ENCODE measurements at places on chromosomes 7 and 10.

GRCh38 chr7:92025260-92025659 lies 84.6 kb downstream of the AKAP9 start:
- DNase-seq: no peak

DNA sequence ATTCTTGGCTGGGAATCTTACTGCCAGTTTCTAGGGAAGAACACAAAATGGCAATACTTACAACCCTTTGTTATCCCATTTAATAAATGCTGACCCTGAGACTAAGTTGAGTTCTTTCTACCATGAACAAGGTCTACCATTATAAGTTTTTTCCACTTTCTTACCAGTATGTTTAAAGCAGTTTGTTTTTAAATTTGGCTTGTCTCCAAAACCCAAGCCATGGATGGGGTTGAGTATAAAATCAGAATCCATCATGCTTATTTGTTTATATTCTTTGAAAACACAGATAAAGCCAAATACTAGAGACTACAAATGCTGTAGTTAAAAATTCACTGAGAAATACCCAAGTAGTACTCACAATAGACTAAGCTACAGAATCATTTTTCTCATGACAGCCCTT lies 41.1 kb upstream of the HNRNPH3 start:
- no peak for DNase-seq

DNA sequence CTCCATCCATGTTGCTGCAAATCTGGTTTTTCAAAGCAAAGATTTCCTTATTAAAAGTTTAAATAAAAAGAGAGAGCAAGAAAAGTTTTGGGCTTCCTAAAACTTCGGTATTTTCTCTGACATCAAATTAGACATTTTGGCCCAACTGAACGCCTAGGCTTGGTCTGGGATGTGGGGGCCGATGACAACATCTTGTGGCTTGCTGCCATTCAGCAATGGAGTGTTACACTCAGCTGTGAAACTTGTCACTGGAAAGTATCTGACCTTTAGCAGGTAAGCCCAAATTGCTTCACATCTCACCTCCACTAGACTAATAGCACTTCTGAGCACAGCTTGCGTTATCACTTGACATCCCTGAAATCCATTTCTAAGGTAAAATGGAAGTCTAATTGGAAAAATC lies 320.6 kb downstream of the GATA3 start:
- DNase-seq: no peak

GRCh38 chr7:131110297-131111080 lies 217.2 kb upstream of the MKLN1 start:
- peak; percentile 3 for DNase-seq

- DNase-seq: peak; percentile 89
Measured at GRCh38 chr10:44902941-44903545, 8.1 kb upstream of the TMEM72 start.

- DNase-seq: peak; percentile 40
Measured at GRCh38 chr10:74824184-74824899, 2.1 kb upstream of the KAT6B start.

DNA sequence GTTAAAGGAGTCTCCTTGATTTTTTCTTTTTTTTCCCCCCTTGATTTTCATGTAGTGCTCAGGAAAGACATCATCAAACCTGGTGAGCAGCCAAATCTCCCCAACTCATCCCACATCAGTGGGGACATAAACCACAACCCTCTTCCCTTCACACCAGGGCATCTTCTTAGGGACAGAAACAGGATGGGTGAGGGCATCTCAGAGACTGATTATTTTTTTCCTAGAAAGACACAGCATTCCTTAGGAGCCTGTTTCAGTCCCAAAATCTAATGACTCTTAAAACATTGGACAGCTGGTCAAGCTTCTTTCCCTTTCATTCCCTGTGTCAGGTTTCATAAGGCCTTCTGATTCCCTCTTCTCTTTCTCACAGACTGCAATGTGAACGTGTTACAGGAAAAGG lies 31.5 kb upstream of the GSAP start:
- DNase-seq: no peak

DNA sequence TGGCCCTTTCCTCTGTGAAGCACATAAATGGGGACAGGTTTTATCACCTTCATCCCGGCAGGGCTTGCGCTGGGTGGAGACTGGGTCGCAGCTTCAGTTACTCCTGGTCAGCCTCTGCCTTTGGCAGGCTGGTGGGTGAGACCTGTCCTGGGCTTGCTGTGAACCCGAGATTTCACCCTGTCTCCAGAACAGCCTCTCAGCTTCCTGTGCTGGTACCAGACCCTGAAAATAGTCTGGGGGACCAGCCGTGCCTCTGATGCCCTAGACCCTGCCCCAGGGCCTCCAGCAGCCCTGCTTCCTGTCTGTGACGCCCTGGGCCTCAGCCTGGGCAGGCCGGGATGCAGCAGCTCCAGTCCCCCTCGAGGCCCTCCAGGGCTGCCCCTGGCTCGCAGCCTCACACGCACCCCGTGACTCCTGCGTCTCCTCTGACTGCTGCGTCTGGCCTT lies 13.2 kb upstream of the PWWP2B start:
- DNase-seq: no peak

DNA sequence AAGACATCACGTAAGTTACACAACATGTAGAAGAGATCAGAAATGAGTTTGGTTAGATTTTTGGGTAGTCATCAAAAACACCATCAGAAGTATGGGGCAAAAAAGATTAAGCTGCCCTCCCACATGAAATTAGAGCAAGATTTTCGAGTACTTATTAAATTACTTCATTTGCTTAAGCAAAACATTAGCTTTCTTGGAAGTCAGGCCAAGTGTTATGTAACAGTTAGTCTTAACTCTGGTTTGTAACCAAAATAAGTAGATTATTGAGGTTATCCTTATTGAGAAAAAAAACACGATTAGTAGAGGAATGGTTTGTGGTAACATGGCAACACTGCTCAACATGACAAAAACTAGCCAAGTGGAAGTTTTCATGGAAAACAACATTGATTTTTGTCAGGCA lies 37.9 kb downstream of the HBP1 start:
- no peak for DNase-seq

DNA sequence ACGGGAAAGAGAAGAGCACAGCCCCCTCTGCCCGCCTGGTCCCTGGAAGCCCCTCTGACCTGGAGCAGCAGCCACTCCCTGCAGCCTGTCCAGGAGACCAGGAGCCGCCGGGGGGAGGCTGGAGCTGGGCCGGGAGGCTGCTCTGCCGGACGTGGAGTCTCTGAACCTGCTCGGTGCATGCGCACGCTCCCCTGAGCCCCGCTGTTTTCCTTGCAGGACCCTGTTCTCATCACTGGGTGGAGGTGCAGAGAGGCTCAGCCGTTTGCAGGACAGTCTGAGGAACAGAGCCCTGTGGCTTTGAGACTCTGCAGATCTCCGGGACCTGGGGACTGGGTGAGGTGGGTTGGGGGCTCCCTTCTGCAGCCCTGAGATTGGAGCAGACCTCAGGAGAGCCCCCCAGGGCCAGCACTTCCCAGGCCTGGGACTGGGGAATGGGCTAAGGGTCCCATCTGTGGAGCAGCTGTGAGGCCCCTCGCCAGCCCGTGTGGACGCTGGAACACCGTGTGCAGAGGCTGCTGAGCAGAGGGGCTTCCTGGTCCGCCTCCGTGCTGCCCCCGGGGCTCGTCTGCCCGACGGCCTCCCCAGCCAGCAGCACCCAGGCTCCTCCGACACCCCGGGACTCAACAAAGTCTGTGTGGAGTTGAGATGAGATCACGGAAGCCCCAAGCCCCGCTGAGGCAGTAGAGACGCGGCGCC lies 48.5 kb upstream of the ADGRA1 start:
- peak; percentile 75 for DNase-seq

GRCh38 chr7:105269397-105269796 lies 119.3 kb downstream of the SRPK2 start:
- no peak for DNase-seq

DNA sequence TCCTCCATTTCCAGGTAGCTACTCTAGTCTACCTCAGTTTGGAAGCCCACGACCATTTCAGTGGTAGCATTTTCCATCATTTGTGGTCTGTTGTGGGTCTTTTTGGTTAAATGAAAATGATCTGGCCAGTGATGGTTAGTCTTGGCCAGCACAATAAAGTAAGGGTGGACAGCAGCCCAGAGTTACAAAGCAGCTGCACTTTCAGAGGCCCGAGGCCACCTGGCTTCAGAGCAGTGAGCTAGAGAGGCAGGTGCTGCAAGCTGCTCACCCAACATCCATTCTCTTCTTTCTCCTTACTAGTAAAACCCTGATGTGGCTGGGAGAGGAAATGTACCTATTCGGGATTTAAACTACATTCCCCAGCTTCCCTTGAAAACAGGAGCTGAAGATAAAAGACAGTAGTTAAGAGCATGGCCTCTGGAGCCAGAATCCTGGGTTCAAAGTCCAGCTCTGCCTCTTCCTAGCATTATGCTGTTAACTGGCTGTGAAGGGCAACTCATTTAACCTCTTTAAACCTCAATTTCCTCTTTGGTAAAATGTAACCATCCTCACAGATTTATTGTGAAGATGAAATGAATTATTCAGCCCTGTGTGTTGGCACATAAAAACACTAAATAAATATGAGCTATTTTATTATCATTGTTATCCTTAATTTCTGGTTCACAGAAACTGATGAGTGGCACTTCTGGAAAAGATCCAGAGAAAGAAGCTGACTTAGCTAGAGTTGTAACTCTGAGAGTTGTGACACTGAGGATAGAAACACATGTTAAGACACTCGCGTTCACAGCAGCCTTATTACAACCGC lies 517.4 kb downstream of the PARD3 start:
- peak; percentile 37 for DNase-seq

DNA sequence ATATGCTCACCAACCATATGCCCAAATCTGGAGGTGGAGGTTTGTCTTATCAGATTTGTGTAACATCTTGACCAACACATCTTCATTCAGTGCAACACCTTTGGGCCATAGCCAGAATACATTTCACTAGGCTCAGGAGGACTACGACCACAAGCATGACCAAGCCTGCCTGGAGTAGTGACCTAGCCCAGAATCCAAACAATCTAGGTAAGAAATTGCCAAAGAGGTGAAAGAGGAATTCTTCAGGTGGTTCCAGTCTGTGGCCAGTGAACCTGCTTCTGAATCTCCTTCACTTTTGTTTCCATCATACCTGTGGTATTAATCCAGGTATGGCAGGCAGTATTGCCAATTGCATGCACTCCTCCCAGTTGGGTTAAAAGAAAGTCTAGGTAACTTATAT lies 112.8 kb upstream of the RAB18 start:
- DNase-seq: no peak

DNA sequence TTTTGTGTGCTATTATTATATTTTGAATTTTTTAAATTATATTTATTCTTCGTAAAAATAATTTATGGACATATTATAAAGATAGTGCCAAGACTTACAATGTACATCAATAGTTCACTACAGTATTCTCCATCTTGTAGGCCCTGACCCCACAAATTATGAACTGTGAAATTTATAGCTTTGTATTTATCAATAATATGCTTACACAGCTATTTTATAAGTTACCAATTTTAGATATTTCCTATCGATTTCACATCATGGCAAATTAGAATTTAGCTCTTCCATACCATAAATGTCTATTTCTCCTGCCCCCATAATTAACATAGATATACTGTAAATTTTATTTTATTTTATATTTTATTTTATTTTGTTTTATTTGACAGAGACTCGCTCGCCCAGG lies 34.4 kb upstream of the GNAI1 start:
- no peak for DNase-seq

DNA sequence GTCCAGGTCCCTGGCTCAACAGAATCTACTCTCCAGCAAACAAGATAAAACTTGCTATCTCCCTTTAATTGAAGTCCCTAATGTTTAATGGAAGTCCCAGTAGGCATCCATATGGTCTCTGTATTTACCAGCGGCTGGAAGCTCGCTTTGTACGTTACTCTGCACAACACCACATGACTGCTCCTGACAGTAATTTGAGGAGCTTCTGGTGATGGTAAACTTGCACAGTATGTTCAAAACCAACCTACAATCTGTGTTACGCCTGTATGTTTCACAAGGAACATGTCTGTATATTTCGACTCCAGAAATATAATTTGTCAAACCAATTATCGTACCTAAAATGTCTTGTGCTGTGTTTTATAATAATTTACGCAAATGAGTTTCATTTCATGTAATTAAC lies 4.4 kb upstream of the TECPR1 start:
- no peak for DNase-seq

DNA sequence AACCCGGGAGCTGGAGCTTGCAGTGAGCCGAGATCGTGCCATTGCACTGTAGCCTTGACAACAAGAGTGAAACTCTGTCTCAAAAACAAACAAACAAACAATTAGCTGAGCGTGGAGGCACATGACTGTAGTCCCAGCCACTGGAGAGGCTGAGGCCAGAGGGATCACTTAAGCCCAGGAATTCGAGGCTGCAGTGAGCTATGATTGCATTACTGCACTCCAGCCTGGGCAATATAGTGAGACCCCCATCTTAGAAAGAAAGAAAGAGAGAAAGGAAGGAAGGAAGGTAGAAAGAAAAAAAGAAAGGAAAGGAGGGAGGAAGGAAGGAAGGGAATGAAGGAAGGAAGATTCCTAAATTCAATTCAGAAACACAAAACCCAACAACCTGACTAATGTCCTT lies 141.3 kb upstream of the TNRC18 start:
- peak; percentile 34 for DNase-seq

- DNase-seq: no peak
Measured at GRCh38 chr10:73471226-73471625, 24.6 kb downstream of the PPP3CB start.

- DNase-seq: no peak
Measured at GRCh38 chr7:54964136-54964535, 54.7 kb upstream of the EGFR start.

DNA sequence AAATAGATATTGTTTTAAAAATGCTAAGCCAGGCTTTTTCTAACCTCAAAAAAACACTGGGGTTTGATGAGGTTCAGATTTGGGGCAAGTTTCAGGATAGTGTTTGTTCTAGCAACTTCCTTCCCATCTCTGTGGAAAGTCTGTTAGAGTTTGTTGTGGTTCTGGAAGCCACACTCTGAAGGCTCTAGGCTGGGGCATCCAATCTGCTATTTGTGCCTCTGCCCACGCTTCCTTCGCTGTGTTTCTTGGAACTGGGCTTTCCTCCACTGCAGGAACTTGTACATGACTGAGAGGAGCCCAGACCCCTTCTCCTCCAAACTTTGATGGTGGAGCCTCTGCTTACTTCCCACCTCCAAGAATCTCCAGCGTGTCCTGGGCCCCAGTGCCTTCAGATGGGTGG lies 108.5 kb upstream of the SLC25A13 start:
- no peak for DNase-seq

DNA sequence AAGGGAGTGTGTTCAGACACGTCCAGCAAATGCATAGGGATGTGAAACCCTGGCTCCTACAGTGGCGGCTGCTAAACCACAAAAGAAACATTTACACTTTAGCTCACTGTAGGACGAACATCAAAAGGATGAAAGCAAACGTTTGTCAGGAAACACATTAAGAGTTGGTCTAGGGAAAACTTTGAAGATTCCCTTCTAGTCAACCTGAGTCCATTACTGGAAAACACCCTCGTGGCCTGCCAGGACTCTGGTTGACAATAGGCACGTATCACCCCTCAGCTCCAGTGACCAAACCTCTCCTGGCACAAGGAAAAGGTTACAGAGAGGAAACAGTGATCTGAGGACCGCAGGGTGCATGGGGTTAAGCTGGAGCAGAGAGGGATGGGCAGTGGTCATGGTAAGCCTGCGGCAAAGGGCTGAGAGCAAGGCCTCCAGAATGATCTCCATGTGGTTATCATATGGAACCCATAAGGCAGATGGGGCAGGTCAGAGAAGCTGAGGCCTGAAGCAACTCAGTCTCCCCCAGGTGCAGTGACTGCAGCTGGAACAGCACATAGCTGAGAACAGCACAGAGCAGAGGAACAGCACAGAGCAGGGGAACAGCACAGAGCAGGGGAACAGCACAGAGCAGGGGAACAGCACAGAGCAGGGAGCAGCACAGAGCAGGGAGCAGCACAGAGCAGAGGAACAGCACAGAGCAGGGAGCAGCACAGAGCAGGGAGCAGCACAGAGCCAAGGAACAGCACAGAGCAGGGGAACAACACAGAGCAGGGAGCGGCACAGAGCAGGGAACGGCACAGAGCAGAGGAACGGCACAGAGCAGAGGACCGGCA lies 49.9 kb downstream of the CHST15 start:
- DNase-seq: no peak

All from kidney (tissue), 22 donors.